ENCODE measurements at places on chromosomes 4 and X.

DNA sequence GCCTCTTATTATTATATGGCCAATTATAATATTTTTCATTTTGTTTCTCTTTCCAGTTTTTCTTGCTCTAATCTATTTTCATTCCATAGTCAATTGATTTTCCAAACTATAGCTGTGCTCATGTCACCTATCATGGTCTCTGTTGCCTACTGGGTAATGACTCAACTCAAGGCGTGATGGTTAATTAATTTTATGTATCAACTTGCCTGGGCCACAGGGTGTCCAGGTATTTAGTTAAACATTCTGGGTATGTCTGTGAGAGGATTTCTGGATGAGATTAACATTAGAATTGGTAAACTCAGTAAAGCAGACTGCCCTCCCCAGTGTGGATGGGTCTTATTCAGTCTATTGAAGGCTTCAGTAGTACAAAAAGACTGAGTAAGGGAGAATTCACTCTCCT lies 9.9 kb downstream of the FHIP1A start:
- no peak for DNase-seq

GRCh38 chrX:39613482-39613995 lies 484.2 kb downstream of the BCOR start:
- no peak for DNase-seq

GRCh38 chr4:136831553-136831952 lies 700.7 kb downstream of the PCDH18 start:
- peak; percentile 8 for DNase-seq

- no peak for DNase-seq
Measured at GRCh38 chr4:29309050-29309449, 1411.1 kb upstream of the PCDH7 start.

DNA sequence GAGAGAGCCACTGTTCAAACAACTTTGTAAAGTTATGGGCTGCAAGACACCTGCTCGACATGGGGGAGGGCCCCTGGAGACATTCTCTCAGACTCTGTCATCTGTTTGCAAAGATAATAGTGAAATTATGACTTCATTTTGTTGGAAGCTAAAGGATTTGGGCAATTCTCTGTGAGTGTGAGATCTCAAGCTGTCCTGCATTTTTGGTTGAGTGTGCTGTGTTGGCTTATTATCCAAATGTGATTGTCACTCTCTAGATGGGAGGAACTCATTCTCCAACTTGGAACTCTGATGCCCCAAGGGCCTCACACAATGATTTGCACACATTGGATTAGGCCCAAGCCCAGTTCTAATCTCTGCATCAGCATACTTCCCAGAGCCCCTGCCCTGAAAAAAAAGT lies 63.7 kb downstream of the STK32B start:
- DNase-seq, result no peak

- no peak for DNase-seq
Measured at GRCh38 chrX:55636109-55636508, 12.9 kb downstream of the FOXR2 start.

DNA sequence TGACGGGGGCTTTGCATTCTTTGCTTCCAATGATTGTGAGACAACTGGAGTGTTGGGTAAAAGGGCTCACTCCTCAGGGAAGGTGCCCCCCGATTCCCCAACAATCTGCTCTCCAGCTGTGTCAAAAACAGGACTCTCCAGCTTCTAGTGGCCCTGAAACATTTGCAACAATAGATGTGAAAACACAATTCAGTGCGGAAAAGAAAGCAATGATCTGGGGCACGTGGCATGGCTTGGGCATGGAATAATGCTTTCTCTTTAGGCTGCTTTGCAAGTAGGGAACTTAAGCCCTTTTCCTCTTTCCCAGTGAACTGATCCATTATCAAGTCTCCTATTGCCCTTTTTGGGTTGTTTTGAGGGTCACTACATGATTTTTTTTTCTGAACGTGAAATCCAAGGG lies 239.9 kb downstream of the C4orf33 start:
- no peak for DNase-seq

DNA sequence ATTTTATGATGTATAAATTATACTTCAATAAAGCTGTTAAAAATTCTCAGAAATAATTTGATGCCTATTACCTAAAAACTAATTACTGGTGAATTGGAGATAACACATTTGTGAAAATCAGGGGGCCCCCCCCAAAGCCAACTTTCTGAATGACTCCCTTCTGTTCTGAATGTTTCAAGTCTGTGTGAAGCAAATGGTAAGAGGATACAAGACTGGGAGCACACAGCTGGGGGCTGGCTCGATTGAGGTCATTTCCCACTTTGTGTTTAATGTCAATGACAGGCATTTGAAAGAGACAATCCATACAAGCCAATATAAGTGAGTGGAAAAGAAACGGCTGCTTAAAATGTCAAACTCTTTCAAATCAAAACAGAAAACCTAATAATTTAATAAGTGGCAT lies 155.8 kb downstream of the SH2D1A start:
- DNase-seq, result no peak

DNA sequence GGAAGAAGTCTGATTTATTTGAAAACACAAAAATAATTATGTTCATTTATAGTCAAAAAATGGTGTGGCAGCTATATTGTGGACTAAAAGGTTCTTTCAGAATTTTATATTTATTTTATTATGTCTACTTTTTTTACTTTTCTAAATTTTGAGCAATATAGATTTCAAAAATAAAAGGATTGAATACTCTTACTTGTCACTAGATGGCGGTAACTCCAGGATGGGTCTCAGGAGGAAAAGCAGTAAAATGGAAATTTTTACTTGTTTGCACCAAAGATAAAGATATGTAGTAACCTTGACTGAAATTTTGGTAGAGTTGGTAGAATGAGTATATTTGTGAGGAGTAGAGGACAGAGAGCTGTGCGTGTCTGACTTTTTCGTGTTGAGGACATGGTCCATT lies 14.5 kb upstream of the DACH2 start:
- DNase-seq, result peak; percentile 4

DNA sequence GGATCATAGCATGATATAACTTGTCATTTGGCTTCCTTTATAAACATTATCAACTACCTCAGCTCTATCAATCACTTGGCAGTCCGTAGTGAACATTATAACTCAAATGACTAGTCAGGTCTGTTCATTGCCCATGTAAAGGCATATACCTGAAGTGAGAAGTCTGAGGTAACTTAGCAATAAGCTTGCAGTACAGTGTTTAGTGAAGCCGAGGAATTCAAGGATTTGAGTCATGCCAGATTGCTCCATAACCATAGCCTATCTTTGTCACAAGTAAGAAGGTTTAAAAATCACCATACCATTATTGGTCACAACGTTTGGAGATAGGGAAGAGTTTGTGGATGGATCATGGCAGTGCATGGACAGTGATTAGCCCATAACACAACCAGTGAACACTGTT lies 41.6 kb downstream of the AR start:
- DNase-seq, result no peak

DNA sequence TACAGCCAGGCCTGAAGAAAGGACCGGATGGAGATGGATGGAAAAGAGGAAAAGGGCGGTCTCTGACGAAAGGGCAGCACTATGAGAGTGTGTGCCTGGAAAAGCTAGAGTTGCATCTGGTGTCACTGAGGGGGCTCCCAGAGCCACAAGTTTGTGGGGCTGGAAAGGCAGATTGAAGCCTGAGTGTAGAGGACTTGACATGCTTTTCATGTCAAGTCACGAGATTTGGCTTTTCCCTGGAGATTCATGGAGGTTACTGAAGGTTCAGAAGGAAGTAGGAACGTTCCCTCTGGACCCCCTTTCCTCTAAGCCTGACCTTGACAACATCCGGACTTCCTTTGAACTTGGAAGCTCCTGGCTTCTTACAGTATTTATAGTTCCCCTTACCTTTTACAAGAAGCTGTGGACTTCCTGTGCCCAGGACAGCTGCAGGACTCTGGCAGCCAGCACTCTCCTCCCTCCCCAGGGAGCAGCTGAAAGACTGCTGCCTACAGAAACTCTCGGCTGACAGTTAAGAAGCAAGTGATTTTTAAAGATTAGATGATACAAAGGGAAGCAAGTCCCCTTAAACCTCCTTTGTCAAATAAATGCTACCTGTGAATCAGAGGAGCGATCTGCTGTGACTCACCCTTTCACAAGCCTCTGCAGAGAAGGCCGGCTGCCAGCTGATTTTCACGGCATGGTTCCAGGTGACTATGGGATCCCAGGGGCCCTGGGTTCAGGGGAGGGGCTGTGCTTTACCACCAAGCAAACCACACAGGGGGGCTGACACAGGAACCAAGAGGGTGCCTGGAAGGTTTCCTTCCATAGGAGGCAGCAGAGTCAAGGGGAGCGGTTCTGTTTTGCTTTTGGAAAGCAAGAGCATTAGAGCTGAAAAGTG lies 72.9 kb upstream of the STIM2 start:
- no peak for DNase-seq

DNA sequence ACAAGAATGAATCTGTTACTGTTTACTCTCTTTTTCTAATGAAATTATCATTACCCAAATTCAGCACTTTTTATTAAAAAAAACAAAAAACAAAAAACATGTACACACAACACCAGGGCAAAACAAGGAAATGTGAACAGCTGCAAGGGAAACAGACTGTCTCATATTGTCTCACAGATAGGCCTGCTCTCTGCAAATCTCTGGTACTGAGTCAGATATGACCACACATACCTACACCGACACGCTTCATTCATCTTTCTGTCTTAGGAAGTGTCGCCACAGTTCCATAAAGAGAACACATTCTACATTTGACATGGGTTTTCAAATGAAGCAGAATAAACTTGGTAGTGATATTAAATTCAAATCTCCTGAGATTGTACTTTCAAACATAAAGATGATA lies 92.2 kb upstream of the GPR34 start:
- no peak for DNase-seq

- peak; percentile 1 for DNase-seq
Measured at GRCh38 chr4:110959041-110959643, 336.3 kb upstream of the PITX2 start.

- peak; percentile 55 for DNase-seq
Measured at GRCh38 chr4:98448908-98449307, 187.7 kb downstream of the RAP1GDS1 start.

DNA sequence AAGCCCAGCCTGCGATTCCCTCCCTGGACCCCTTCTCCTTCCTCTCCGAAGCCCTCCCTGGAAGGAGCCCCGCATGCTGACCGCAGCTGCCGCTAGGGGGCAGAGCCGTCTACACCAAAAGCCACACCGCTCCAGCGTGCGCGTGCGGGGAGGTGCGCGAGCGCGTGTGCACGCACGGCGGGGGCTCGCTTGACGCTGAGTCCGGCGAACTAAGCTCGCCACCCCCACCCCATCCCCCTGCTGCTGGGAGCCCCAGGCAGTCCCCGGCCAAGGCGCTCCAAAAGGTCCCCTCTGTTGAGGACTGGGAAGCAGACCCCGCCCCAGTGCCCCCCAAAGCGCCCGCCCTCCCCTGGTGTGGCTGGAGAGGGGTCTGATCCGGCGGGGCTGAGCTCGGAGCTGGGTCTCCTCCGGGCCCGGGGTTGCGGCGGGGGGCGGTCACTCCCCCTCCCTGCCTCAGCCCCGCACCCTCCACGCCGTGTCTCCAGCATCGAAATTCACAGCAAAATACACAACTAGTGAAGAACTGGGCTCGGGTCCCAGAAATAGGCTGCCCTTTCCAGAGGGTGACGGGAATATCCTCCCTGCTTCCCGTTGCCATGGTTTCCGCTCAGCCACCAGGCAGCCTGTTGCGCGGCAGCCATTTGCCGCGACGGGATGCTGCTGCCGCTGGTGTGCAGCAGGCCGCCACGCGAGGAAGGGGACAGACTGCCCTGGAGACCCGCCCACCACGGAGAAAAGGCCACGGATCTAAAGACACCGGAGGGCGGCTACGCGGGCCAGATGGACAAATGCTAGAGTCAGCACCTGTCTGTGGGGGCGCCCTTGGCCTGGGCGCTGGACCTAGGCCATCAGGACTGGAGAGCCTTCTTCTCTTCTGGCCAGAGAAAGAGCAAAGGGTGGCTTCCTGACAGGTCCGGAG lies 11.2 kb upstream of the CCNQ start:
- peak; percentile 53 for DNase-seq

Data from hematopoietic multipotent progenitor cell treated with erythropoietin and hydrocortisone succinate and interleukin-3 and kit ligand, for 8 days (in vitro differentiated cells).